ENCODE measurements at places on chromosomes 16 and 17.

DNA sequence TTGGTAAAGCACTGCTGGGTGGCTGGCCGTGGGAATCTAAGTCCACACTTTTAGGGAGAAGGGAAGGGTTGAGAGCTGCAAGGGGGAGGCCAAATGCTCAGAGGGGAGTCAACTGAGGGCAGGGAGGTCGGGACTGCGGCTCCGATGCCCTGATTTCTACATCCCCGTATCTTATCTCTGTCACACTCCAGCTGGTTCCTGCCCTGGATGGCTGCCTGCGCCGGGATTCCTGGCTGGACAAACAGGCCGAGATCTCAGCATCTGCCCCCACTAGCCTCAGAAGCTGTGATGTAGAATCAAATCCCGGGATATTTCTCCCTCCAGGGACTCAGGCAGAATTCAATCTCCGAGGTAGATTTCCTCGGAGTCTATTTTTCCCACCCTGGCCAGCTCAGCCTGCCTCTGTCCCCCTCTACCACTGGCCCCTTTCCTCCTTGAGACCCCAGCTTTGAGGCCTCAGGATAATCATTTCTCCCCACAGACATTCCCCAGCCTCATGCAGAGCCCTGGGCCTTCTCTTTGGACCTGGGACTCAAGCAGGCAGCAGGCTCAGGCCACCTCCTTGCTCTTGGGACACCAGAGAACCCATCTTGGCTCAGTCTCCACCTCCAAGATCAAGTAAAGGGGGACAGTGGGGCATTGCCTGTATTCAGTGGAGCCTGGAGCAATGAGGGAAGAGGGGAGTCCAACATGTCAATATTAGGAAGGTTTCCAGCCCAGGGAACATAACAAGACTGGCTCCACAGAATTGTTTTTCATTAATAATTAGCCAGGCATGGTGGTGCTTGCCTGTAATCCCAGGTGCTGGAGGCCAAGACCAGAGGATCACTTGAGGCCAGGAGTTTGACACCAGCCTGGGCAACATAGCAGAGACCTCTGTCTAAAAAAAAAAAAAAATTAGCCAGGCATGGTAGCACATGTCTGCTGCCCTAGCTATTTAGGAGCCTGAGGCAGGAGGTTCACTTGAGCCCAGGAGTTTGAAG lies 1.8 kb downstream of the SHBG start:
- no peak for DNase-seq

DNA sequence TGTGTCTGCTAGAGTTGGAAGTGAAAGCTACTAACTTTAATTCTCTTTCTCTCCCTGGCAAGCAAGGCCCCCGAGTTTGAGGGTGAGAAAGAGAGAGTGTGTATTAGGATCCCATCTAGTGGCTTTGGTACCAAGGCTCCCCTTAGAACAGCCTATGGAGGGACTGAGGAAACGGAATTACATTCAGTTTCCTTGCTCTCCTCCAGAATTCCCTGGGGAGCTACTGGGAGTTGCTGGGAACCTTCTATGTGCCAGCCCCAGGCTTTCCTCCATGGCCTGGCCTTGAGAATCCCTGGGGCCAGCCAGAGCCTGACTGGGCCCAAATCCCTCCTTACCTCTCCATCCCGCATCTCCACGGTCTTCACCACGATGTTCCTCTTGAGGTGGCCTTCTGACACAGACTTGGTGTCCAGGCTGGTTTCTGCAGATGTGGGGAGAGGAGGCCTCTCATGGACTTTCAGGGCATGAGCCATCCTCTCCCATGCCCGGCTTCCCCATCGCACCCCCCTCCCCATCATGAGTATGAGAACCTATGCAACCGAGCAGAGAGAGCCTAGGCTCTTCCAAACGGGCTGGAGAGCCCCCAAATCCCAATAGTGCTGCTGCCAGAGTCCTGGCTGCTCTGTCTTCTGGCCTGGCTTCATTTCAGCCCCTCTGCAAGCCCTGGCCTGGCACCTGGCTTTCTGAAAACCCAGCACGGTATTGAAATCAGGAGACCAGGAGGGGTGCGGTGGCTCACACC lies 7.4 kb downstream of the GFAP start:
- DNase-seq = no peak

DNA sequence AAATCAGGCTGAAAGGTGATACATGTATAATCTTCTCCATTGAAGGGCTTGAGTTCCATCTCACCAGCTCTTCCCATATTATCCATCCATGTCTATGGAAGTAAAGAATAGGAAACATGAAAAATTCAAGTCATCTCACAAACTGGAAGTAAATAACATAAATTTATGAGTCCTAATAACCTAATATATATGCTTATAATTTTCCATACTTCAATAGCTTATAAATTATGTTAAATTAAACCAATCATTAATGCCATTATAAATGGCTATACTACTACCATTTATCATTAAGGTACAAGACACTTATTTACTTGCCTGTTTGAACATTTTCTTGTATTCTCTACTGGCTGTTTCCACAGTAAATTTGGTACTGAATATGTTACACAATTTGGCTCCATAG lies 4.8 kb downstream of the TOP2A start:
- no peak for DNase-seq

DNA sequence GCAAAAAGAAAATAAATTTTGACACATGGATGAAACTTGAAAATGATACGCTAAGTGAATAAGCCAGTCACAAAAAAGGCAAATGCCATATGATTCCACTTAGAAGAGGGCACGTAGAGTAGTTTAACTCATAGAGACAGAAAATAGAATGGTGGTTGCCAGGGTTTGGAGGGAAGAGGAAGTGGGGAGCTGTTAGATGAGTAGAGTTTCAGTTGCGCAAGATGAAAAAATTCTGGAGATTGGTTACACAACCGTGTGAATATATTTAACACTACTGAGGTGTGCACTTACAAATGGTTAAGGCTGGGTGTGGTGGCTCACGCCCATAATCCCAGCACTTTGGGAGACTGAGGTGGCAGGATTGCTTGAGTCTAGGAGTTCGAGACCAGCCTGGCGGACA lies 93.4 kb upstream of the TMEM132E start:
- DNase-seq = no peak

DNA sequence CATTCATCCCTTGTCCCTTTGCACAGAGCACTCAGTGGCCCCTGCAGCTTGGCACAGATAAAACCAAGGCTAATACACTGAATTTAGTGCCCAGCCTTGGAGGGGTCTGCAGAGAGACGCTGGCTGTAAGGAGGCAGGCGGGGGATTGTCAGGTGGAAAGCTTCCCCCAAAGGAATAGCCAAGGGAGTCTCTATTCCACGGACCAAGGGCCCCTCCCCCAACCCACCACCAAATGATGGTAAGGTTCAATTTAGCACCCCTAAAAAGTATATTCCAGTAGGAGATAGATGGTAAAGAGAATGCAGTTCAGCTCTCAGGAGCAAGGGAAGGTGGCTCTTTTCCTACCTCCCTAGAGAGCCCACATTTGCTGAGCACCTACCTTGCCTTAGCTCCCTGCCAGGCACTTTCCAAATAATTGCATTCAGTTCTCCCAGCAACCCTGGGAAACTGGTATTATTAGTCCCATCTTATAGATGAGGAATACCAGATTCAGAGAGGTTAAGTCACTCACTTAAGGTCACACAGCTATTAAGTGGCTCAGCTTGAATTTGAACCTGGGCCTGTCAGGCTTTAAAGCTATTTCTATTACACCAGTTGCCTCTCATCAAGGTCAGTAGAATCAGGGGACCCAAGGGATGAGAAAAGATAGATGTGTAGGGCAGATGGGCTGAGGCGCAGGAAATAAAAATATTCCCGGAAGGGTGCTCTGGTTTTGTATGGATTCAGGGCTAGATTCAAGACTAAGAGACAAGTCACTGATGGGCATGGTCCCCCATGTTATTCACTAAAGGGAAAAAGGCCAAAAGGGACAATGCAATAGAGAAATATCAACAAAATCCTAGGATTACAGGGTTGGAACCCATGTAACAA lies 20.0 kb upstream of the ZFHX3 start:
- no peak for DNase-seq

- no peak for DNase-seq
These were observed at the start of gene CAPNS2 for GRCh38 chr16:55566432-55567175. Gene CAPNS2, plus strand, starts transcription at chr16:55566684. Its CDS starts 73 bp downstream, at chr16:55566757.

GRCh38 chr17:29179232-29180033 lies 765 bp downstream of the MYO18A start:
- DNase-seq = no peak

DNA sequence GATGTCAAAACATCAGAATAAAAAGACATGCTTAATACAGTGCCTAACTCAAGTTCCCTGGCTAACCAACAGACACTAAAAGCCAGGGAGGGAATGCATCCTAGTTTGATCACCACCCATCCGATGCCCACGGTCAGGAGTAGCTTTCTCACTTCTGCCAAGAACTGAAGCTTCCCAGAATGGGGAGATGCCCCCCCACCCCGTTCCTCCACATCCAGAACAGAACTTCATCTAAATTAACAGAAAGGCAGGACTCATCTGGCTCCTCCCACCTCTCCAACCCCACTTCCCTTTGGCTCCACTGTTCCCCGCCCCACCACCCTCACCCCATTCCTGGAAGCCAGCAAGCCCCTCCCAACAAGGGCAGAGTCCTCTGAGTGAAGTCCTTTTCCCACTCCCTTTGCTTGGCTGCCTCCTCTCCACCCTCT lies 33.7 kb downstream of the GDE1 start:
- no peak for DNase-seq

DNA sequence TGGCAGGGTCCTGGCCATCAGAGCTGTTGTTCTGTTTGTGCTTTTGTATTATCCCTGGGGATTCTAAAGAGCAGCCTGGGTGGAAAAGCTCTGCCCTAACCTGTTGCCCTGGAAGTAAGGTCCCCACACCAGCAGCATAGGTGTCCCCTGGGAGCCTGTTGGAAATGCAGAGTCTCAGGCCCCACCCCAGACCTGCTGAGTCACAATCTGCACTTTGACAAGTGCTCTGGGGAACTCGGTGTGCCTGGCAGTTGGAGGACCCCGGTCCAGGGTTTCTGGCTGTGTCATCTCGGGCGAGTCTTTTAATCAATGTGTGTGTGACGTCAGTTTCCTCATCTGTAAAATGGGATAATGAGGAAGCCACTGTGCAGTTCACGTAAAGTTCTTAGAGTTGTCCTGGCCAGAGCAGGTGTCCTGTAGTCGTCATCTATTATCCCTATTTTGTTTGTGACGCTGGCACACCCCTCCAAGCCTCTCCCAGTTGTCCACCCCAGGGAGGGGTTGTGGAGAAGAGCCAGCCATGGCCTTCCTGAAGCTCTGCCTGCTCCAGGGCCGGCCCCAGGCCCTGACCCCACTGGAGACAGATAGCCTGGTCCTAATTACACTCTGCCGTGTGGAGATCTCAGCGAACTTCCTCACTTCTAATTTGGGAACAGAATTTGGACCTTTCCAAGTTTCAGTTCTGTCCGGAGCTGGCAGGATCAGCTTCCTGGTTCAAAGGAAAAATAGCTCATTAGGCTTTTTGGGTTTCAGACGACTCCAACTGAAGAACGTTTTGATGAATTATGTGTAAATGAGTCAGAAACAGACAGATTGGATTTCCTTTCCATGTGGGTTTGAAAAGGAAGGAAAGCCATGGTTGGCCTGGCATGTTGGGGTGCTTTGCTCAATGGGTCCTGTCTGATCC lies 295.7 kb upstream of the FOXF1 start:
- no peak for DNase-seq

GRCh38 chr16:85728879-85729278 lies 22.0 kb downstream of the C16orf74 start:
- no peak for DNase-seq

- no peak for DNase-seq
These were observed 14.4 kb upstream of the RNF213 start for GRCh38 chr17:80246266-80246681.

DNA sequence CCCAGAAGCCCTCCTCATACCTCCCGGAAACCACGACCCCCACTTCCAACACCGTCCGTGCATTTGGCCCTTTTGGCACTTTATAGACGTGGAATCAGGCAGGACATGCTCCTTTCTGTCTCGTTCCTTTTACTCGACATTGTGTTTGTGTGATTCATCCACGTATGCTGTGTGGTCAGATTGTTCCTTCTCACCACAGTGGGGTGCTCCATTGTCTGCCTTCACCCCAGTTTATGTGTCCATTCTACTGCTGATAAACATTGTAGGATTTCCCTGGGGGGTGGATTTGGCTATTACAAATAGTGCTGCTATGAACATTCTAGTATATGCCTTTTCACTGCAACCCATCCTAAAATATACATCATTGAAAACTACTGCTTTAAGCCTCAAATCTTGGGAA lies 28.9 kb upstream of the RPH3AL start:
- no peak for DNase-seq

GRCh38 chr17:68867759-68868516 lies 87.3 kb downstream of the ABCA8 start:
- DNase-seq = no peak

- no peak for DNase-seq
These were observed 254.8 kb upstream of the TBX2 start for GRCh38 chr17:61144617-61145564.

DNA sequence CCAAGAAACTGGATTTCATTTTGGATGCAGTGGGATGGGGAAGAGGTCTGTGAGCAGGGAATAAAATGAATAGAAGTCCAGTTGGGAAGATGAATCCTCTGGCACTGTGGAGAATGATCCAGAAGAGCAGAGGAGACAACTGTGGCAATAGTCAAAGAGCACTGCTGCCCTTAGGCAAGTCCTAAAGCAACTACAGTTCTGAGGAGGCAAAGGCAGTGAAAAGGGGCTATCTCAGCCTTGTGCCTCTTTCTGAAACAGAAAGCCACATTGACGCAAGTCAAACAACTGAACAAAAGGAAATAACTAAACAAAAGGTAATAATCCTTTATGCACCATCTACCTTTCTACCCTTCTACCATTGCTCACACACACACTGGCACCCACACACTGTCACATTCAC lies 238.0 kb upstream of the AXIN2 start:
- DNase-seq = no peak

DNA sequence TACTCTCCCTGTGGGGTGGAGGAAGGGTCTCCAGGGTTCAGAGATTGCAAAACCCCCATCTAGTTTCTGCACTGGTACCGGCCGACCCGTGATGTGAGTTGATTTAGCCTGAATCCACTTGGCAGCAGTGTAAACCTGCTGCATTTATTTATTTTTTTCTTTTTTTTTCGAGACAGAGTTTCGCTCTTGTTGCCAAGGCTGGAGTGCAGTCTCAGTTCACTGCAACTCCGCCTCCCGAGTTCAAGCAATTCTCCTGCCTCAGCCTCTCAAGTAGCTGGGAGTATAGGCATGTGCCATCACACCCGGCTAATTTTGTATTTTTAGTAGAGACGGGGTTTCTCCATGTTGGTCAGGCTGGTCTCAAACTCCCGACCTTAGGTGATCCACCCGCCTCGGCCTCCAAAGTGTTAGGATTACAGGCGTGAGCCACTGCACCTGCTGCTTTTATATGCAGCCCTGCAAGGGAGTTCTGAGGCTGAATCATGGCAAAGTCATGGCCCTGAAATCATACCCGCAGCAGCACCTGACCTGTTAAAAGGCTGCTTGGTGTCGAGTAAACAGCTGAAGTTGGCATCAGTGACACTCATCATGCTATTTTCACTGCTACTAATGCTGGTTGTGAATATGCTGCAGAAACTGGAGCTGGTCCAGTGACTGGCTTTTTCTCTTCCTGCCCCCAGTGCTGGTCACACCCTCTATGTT lies 21.4 kb downstream of the DEXI start:
- no peak for DNase-seq

- DNase-seq = peak; percentile 48
These were observed 768 bp upstream of the TBX6 start for GRCh38 chr16:30092373-30093010.

Measured in activated CD4-positive, alpha-beta T cell treated with anti-CD3 and anti-CD28 coated beads, Interleukin-2, amount 50 U/mL, for 24 hours (primary cell).